ENCODE measurements at places on chromosomes 2 and 18.

DNA sequence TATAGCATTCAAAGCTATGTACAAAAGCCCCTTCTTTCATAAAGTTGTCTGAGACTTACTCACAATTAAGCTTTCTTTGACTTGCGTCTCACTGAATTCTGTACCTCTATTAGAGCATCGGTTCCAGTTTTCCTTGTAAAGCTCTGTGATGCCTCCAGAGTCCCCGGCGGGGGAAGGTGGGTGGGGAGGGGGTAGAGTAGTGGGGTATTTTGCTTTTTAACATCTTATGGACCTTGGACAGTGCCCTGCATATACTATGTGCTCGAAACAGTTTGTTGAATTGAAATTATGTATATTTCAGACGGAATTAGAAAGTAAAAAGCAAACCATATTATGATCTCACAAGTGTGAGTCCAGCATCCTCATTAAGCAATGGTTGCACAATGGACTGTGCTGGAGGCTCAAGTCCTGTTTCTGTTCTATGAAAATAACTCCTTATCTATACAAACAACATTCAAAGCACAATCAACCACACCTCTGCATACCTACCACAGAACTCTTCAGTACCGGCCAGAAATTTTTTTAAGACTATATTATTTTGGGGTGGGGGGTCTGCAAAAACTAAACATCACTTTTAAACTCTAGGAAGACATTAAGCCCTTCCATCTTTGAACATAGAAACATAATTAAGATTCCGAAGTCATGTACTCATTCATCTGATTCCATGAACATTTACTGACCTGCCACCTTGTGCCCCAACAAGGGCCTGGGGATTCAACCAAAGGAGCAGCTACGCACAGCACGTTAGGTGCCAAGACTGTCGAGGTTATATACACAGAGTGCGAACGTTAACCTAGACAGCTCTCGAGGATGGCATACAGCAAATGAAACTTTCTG lies 908 bp downstream of the STAT1 start:
- no peak for DNase-seq

GRCh38 chr2:235640377-235640776 lies 146.5 kb downstream of the AGAP1 start:
- no peak for DNase-seq

DNA sequence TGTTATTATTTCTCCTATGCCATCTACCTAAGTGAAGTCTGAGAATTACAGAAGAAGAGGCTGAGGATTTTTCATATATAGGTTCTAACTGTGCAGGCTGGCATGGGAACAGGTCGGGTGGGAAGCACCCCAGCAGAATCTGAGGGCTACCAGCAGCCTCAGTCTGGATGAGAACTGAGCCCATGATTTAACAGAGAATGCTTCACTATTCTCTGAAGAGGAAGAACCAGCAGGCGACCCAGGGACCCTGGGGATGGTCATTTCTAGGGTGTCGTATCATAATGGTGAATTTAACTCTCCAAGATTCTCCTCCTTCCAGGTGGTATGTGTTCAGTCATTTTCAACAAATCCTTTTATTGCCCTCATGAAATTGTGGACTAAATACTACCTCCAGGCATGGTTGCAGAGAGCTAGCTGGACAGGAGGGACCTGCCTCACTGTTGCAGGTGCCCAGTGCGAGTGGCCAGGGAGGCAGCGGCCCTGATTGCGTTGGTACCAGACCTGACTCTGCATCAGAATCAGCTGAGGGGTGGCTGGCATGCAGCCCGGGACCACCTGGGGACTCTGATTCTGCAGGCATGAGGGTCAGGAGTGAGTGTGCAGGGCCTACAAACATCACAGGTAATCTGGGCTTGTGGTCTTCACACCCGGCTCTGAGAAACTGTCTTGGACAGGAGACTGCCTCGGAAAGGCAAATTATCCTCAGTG lies 272.2 kb downstream of the TSN start:
- no peak for DNase-seq

DNA sequence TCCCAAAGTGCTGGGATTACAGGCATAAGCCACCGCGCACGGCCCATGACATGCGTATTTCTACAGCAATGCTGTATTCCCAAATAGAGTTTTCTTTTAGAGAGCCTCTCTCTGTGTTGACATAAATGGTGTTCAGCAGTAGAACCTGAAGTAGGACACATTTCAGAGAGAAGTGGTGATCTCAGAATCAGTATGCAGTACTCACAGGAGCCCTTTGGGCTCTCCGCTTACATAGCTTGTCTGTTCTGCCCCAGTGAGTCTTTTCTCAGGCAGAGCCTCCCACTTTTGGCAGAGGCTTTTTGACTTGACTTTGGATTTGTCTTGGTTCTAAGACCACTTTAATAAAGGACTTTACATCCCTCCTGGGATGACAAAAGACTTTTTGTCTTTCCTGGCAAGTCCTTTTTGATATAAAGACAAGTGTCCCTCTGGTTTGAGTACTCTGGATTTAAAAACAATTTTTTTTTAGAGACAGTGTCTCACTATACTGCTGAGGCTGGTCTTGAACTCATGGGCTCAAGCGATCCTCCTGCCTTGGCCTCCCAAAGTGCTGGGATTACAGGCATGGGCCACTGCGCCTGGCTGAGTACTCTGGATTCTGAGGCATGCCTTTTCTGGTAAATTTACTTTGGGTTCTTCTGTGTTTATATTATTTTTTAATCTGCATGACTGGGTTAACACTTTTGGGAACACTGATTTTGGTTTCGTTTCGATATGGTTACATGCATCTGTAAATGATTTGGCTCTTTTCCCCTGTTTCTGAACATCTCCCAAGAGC lies 113.3 kb downstream of the SMAD2 start:
- DNase-seq = no peak

DNA sequence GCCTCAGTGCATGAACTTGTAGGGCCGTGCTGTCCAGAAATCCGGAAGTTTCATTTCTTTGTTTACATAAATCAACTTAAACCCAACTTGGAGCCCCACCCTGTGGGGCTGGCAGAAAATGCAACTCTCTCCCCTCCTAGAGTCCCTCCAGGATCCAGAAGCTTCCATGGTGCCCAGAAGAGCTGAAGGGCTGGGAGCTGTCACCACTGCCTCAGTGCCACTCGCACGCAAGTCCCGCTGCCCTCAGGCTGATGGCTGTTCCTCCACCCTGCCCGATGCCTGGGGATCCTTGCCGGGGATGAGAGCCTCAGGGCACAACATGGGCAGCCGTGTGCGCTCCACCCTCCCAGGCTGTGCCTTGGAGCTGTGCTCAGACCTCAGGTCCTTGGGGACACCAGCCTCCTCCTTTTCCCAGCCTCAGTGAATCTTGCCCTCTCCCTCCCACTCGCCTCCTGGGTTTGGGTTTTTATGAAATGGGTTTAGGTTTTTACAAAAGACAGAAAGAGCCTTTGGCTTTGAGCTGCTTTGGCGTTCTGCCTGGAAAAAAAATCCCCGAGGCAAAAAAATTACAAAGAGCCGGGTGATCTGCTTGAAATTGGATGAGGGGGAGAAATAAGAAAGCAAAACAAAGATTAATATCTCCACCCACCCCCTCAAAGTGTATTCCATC lies 155.2 kb downstream of the TWIST2 start:
- DNase-seq = no peak

DNA sequence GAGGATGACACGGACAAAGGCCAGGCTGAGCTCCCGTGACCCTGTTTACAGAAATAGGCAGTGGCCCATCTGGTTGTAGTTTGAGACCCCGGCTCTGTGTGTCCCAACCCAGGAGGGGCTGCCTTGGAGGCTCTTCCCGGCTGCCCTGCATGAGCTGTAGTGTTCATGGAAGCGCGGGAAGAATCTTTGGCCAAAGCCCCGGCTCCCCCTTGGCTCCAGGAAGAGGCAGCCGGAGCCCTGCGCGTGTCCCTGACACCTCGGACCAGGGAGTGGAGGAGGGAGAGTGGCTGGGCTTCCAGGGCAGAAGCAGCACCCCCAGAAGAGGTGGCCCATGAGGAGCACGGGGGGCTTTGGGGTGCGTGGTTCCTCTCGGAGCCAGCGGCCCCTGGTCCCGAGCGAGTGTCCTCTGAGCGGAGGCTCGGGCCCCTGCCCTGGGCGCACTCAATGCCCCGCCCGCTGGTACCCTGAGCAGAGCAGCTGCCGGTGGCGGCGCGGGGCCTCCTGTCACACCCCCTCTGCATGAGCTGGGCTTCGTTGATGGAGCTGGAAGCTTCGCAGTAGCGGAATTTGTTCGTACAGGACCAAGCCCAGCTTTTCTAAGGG lies 21.7 kb downstream of the GPR35 start:
- no peak for DNase-seq

- DNase-seq = no peak
These were observed 136.8 kb downstream of the CAPN13 start for GRCh38 chr2:30670453-30670852.

- DNase-seq = no peak
These were observed at the start of gene FRZB for GRCh38 chr2:182866461-182867406. Gene FRZB (minus strand): TSS chr2:182866637. CDS start chr2:182866552, 85 bp downstream.

DNA sequence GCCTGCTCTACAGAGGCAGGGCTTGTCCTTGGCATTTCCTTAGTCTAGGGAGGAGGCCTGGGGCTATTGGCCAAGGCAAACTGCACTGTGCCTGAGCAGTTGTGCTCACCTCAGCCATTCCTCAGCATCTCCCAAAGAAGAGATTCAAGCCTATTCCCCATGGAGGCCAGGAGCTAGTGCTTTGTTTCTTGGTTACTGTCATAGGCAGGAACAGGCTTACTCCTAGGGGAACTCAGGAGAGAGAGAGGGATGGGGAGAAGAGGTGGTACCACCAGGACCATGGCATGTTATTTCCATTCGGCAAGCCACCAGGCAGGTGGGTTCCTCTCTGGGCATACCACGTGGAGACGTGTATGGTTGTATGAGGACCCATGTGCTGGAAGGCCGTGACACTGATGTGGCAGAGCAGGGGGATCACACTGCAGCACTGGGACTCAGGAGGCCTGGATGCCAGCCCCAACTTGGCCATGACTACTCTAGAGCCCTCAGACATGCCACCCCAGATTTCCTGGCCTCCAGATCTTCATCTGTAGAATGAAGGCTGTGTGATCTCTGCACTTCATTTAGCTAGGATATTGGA lies 233.7 kb downstream of the LOXHD1 start:
- DNase-seq = no peak

- no peak for DNase-seq
These were observed 2.7 kb downstream of the STK16 start for GRCh38 chr2:219247678-219248642.

- no peak for DNase-seq
These were observed 110.6 kb upstream of the PXDN start for GRCh38 chr2:1854729-1855547.

DNA sequence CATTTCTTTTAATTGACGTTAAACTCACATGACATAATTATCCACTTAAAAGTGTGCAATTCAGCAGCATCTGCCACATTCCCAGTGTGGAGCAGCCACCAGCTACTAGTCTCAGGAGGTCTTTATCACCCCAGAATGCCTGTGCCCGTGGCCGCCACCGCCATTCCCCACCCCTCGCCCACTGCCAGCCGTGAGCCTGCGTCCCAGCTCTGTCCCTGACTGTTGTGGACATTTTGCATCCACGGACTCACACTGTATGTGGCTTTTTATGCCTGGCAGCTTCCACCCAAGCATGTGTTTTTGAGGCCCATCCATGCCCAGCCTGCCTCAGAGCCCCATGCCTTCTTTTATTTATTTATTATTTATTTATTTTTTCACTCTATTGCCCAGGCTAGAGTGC lies 9.2 kb downstream of the BOK start:
- no peak for DNase-seq

- DNase-seq = no peak
These were observed 27.9 kb downstream of the MGAT4A start for GRCh38 chr2:98702858-98703620.

DNA sequence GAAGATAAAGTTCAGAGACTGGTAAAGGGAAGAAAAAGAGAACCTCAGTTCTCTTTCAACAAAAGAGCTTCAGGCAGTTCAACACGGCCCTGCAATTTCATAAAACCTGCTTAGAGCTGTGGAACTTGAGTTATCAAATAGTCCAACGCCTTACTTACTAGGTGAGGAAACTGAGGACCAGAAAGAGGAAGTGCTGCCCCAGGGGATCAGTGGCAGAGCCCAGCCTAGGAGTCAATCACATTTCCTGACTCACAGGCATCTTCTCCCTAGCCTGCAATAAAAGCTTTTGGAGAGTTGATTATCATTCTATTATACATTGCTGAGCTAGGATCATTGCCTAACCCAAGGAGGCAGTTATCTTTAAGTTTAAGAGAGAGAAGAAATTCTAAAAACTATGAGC lies 77.4 kb downstream of the TXNL1 start:
- no peak for DNase-seq

DNA sequence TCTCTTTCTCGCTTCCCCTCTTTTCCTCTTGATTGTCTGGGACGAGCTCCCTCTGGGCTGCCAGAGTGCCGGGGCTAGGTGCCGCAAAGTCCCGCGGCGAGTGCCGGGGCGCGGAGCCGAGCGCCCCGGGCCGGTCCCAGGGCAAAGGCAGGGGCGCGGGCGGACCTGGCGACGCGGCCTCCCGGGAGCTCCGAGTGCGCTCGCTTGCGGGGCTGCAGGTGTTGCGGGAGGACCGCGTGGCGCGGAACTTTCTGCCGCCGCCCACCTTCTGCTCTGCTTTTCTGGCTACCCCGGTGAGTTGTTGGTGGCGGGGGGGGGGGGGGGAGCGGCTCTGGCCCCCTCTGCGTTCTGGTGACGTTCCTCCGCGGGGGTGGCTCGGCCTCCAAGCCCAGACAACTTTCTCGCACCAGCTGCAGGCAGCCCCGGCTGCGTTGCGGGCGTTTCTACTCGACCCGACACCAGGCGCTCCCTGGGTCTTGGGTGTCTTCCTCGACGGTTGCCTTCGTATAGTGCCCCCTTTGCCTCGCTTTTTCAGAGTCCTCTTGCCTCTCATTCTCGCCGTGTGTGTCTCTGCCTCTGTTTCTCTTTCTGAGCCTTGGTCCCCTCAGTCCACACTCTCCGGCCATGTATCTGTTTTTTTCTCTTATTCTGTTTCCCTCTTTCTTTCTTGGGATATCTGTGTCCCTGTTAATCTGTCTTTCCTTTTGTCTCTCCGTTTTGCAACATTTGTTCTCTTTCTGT lies 759 bp downstream of the GALNT13 start:
- no peak for DNase-seq

GRCh38 chr18:23231340-23232021 lies 96.2 kb downstream of the CABLES1 start:
- DNase-seq = peak; percentile 97

GRCh38 chr2:44562737-44563136 lies 201.0 kb downstream of the CAMKMT start:
- no peak for DNase-seq

- no peak for DNase-seq
These were observed 52.9 kb downstream of the DCDC2C start for GRCh38 chr2:3756306-3756705.

DNA sequence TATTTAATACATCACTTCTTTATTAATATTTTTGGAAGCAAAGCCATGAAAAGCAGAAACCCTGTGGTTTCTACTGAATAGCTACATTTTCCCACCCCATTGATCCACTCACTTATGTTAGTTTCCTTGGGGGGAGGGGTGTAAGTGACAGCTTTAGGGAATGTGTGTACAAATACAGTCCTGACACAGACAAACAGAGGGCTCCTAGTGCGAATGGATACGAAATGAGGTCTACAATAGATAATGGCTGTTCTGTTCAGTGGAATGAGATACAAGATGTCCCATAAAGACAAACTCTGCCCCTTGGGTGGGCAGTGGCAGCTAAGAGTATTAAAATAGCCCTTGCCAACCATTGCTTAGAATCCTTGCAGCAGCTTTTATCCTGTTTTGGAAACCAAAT lies 312.9 kb downstream of the NCKAP5 start:
- no peak for DNase-seq

GRCh38 chr2:19059076-19059475 lies 299.3 kb downstream of the OSR1 start:
- no peak for DNase-seq

- DNase-seq = no peak
These were observed 38.6 kb downstream of the MGAT5 start for GRCh38 chr2:134292514-134292913.

GRCh38 chr2:74843899-74844298 lies 10.0 kb downstream of the HK2 start:
- DNase-seq = no peak

Measured in GM12864 (cell line).